ENCODE measurements at places on chromosomes 5 and 9.

DNA sequence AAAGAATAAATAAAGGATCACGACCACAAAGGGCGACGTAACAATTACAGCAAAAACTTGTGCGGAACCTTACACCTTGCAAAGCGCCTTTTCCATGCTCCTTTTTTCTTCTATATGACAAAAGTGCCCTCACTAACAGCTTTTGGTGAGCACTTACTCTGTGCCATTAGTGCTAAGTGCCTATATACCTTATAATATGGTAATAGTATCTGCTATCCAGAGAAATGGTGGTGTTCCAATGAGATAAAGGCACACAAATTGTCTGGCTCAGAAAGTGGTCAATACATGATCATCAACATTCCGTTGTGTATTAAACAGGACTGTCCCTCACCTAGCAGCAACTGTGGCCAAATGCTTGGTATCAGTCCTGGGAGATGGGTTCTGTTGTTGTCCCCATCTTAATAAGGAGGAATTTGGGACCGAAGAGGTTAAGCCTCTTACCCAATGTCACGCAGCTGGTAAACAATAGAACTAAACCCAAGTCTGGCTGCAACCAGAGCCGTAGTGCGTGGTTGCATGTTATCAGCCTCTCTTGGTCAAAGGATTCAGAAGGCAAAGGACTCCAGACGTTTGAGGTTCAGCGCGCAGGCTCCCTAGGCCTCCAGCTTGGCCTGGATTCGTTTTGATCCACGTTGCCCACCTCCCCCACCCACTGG lies 564 bp upstream of the TOR2A start:
- no peak for DNase-seq

DNA sequence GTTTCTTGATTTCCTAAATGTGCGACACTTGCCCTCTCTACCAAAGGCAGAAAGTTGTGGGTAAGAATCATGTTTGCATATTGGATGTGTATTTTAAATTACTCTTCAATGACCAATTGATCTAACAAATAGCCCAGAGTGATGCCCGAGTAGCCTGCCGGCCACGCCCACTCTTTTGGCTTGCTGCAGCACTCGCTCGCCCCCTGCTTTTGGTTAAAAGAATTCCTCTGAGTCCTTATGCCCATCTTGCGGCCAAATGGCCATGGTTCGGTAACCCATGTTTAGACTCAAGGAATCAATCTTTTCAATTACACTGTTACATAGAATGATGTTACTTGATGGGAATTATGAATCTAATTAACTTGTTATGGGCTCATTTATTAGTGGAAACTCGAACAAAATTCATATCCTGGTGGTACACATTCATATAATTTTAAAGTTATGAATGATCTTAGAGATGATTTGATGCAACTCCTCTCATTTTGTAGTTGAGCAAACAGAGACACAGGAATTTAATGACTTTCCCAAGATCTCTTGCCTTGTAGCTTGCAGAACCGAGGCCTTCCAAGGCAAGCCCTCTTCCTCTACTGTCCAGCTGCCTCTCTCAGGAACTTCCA lies 36.5 kb downstream of the PPIC start:
- DNase-seq: no peak

DNA sequence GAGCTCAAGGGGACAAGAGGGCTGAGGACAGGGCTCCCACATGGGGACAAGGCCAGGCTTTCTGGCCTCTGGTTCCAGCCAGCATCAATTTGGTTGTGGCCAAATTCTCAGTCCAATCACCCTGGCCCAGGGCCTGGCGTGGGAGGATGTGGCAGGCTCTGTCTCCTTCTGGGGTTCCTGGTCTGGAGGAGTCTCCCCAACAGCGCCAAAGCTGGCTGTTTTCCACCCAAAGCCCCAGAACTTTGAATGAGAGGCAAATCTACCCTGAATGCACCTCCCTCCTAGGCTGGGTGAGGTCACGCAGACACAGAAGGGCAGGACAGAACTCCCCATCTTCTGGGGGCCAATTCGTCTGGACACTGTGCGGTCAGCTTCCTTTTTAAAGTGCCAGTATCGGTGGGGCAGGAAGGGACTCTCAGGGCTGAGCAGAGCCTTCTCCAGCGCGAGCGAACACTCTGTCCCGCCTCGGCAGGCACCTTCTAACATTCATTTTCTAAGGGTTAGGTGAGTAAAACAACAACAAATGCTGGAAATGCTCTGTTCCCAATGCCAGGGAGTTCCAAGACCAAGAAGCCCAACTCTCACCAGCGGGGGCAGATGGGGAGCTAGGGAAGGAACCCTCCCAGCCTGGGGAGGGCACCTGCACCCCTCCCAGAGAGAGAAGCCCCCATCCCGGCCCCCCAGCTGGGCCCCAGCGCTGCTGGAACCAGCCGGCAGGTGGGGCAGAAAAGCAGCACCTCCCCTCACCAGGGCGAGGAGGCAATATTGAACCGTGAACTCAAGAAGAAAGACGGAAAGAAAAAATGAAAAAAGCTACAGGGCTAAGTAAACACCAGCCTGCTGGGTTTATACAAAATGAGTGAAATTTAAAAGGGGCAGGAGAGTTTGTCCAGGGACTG lies 3.7 kb upstream of the DPM2 start:
- no peak for DNase-seq

DNA sequence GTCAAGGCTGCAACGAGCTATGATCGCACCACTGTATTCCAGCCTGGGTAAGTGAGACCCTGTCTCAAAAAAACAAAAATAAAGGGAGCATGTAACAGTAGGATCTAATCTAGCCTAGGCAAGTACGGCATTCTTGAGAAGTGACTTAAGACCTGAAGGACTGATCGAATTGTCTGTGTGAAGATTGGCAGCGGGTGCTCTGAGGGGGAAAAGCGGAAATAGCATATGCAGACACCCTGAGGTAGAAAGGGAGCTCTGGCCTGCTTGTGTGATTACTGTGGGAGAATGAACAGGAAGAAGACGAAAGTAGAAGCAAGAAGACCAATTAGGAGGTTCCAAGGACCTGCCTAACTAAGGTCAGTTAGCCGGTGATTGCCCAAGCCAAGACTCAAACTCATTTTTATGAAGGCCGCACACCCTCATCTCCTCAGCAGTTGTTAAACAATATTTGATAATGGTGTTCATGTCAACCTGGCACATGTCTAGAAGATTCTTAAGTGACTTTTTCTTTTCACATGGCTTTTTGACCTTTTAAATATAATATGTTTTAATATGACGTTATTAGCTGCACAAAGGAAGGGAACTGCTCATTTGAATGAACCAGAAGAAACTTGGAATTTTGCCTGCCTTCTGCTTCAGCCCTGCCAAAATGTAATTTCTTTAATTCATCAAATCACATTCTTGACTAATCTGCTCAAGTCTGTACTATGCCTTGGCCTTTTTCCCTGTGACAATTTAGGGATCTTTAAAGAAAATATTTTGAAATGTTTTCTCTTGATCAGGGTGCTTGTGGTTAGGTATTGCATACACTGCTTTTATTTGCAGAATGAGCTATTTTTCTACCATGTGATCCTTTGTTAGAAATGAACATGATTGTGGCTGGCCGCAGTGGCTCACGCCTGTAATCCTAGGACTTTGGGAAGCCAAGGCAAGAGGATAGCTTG lies 289.2 kb upstream of the DMRT1 start:
- no peak for DNase-seq

DNA sequence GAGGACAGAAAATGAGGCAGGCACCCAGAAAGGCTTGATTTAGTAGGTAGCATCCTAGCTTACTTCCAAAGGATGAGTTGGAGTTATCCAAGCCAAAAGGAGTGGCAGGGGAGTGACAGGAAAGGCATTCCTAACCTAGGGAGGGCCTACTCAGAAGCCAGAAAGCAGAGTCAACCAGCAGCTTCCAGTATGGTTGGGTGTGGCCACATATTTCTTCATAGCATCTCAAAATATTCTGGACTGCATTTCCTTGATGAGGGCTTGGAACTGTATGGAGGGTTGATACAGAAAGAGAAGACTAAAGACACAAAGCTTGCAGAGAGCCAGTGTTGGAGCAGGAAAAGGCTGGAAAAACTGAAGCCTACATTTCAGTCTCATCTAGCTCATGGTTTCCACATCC lies 656.8 kb upstream of the DMAC1 start:
- DNase-seq: no peak

- DNase-seq: no peak
Measured at GRCh38 chr9:23686257-23686656, 139.8 kb downstream of the ELAVL2 start.

Measured in T-cell (primary cell).